ENCODE measurements at places on chromosomes 6 and 20.

- DNase-seq: no peak
Observed at GRCh38 chr6:136950436-136951126, 28.5 kb downstream of the SLC35D3 start.

DNA sequence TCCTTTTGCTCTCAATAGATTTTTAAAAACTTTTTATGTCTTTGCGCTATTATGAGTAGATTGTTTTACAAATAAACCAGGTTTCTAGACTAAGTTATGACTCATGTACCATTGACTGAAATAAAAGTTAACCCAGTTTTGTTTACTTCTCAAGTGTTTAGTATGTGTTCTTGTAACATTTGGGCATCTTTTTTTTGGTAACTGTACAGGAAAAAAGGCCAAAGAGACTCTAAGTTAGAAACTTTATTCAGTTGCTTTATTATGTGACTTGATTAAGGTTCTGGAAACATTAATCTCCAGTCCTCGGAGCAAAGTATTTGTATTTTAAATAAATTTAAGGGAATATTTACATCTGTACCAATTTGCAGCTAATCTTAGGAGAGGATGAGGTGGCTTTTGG lies 2.9 kb downstream of the NKAIN2 start:
- DNase-seq: no peak

DNA sequence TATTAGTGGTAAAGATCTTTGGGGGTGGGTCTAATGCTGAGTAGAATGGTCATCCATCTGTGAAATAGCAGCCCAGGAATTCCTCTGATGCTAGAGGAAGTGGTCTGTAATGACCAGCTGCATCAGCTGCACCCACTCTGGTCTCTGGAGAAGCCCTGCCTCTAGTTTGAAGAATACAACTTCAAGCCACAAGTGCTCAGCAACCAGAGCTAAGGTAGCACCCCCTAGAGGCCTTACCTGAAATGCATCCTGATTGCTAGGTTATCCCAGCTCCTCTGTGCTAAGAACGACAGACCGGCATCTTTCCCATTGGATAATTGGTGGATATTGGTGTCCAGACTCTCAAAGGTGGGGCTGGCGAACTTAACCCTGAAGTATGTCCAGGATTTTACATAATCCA lies 58.2 kb downstream of the DNAH8 start:
- DNase-seq: no peak

DNA sequence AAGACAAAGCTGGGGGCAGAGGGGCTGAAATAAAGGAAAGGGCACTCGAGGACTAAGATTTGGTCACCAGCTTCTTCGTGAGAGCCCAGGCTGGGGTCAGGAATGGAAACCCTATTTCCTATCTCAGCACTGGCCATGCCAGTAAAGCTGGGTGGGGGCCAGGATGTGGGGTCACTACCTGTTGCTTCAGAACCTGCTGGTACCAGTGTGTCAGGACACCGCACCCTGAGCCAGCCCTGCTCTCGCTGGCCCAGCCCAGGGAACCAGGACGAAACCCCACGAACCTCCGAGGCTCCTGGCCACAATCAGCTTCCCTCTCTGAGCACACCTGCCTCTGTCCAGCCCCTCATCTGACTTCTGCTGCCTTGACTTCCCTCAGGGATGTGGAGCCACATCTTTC lies 2.1 kb downstream of the CDSN start:
- no peak for DNase-seq
